ENCODE measurements at places on chromosomes 13 and 19.

DNA sequence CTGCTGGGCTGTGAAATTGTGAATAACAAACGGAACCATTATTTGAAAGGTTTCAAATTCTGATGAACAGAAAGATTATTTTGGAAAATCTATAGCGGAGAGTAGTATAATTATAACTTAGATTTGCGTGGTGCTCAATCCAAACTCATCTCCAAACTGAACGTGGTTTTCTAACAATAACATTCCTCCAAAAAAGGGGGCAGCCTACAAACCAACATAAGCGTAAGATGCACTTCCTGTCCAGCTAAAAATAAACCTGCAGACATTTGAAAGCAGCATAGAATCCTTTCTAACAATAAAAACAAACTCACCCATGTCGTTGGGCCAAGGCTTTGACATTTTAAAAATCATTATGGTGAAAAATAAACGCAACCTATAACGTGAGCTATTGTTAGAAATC, 178.4 kb downstream of the COL4A1 start:
- H3K27me3 ChIP-seq = no peaks in the 10 kb centered on the region
- peaks cover 31% of the 10 kb centered on the region for H3K4me1 ChIP-seq
- H3K36me3 ChIP-seq = no peaks in the 10 kb centered on the region
- H3K27ac ChIP-seq = no peak overlapping the region
- no peak overlapping the region for H3K4me3 ChIP-seq

GRCh38 chr19:43811837-43812236, 9.6 kb upstream of the LYPD5 start:
- H3K27me3 ChIP-seq = no peaks in the 10 kb centered on the region
- no peak for DNase-seq
- H3K27ac ChIP-seq = no peak overlapping the region
- no peaks in the 10 kb centered on the region for H3K36me3 ChIP-seq
- H3K4me3 ChIP-seq = no peak overlapping the region
- no peaks in the 10 kb centered on the region for H3K4me1 ChIP-seq

DNA sequence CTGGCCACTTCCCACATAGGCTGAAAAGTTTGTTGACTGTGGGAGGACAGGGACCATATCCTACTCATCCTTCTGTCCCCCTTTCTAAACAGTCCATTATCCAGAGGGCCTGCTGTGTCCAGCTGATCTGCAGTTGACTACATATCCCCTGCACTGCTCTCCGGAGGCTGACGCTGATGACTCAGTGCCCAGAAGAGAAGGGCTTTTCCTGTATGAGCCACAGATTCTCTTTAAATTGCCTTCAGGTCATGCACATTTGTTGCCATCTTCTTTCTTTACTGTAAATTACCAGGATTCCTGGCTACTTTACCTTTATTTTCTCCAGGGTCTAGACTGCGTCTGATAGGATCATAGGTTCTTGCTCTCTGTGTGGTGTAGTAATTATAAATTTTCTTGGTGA, 125.2 kb downstream of the LACC1 start:
- no peaks in the 10 kb centered on the region for H3K36me3 ChIP-seq
- H3K4me3 ChIP-seq = no peak overlapping the region
- DNase-seq = no peak
- H3K27me3 ChIP-seq = no peaks in the 10 kb centered on the region

GRCh38 chr13:111020546-111020945, 94.6 kb upstream of the ARHGEF7 start:
- no peaks in the 10 kb centered on the region for H3K27me3 ChIP-seq
- H3K27ac ChIP-seq = no peak overlapping the region
- H3K4me3 ChIP-seq = no peak overlapping the region
- no peaks in the 10 kb centered on the region for H3K36me3 ChIP-seq

DNA sequence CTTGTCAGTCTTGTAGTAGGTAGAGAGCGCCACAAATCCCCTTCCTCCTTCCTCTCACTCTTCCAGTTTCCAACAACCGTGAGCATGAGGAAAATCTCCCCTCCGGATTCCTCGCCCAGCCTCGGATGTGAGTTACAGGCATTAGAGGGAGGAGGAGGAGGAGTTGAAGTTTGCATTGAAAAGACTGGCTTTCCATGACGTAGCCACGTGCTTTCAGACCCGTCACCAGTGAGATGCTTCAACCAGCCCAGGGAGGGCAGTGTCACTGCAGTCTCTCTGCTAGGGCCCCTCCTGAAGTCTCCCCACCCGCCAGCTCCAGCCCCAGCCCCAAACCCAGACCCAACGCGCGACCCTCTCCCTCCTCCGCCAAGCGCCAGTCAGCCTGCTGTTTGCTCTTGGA, 442 bp upstream of the FGF14 start:
- H3K4me3 ChIP-seq = peak overlapping the region; percentile 56
- no peaks in the 10 kb centered on the region for H3K36me3 ChIP-seq
- DNase-seq = no peak
- H3K27me3 ChIP-seq = peaks cover 35% of the 10 kb centered on the region
- H3K4me1 ChIP-seq = peaks cover 15% of the 10 kb centered on the region

GRCh38 chr13:27437126-27437525, 12.7 kb downstream of the GTF3A start:
- peaks cover 86% of the 10 kb centered on the region for H3K36me3 ChIP-seq
- no peak overlapping the region for H3K4me3 ChIP-seq
- no peak for DNase-seq

DNA sequence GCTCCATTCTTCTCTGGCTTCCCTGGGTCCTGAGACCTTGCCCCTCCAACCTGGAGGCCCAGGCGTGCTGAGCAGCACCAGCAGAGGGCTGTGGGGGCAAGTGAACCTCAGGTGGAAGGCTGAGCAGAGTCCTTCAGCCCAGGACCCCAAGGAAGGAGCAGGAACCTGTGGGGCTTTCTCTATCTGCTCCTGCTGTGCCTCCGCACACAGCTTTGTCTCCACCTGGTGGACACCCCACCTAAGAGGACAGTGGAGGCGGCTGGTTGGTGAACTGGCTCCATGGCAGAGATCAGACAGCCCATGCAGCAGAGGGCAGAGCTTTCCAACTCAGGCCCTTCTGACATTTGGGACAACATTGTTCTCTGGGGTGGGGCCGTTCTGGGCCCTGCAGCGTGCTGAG, 19.7 kb downstream of the ZFR2 start:
- no peak for DNase-seq
- H3K4me1 ChIP-seq = no peaks in the 10 kb centered on the region
- H3K36me3 ChIP-seq = no peaks in the 10 kb centered on the region
- no peaks in the 10 kb centered on the region for H3K27me3 ChIP-seq
- no peak overlapping the region for H3K27ac ChIP-seq

GRCh38 chr19:40689339-40690049, 957 bp downstream of the NUMBL start:
- peak overlapping the region; percentile 64 for H3K4me3 ChIP-seq
- no peak for DNase-seq
- peaks cover 26% of the 10 kb centered on the region for H3K4me1 ChIP-seq
- no peaks in the 10 kb centered on the region for H3K27me3 ChIP-seq
- H3K36me3 ChIP-seq = peaks cover 37% of the 10 kb centered on the region
- peak overlapping the region; percentile 69 for H3K27ac ChIP-seq

GRCh38 chr13:109154546-109154945, 525.1 kb downstream of the MYO16 start:
- no peaks in the 10 kb centered on the region for H3K36me3 ChIP-seq
- H3K27me3 ChIP-seq = no peaks in the 10 kb centered on the region
- no peak for DNase-seq
- H3K4me1 ChIP-seq = peaks cover 14% of the 10 kb centered on the region
- no peak overlapping the region for H3K4me3 ChIP-seq

DNA sequence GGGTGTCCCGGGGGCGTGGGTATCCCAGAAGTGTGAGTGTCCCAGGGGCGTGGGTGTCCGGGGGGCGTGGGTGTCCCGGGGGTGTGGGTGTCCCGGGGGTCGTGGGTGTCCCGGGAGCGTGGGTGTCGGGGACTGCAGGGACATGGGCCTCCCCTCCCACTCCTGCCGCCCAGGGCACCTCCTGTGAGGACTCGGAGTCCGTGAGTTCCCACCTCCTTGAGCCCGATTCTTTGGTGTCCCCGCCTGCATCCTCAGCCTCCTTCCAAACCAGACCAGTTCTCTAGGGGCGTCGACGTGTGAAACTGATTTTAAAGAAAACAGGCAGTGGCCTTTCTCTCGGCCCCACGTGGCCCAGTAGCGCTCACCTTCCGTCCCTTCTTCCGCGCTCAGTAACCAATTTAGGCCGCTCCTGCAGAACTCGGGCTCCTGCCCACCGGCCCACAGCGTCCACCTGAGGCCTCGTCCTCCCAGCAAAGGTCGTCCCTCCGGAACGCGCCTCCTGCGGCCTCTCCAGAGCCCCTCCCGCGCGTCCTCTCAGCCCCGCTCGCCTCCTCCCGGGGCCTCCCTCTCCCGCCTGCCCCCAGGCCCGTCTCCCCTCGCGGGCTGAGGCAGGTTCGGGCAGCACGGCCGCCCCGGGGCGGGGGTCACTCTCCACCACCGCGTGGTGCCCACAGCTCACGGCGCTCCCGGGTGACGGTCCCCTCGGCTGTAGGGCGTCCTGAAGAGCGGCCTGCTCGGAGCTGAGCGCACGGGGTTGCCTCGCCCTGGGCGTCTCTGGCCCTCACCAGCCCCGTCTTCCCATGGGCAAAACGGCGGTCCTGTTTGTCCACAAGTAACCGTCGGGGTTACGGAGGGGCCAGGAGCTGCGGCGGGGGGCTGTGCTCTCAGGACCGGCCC, 3.8 kb downstream of the F7 start:
- H3K4me3 ChIP-seq = peak overlapping the region; percentile 56
- peak; percentile 41 for DNase-seq
- no peak overlapping the region for H3K27ac ChIP-seq
- H3K36me3 ChIP-seq = no peaks in the 10 kb centered on the region
- H3K27me3 ChIP-seq = peaks cover 29% of the 10 kb centered on the region

DNA sequence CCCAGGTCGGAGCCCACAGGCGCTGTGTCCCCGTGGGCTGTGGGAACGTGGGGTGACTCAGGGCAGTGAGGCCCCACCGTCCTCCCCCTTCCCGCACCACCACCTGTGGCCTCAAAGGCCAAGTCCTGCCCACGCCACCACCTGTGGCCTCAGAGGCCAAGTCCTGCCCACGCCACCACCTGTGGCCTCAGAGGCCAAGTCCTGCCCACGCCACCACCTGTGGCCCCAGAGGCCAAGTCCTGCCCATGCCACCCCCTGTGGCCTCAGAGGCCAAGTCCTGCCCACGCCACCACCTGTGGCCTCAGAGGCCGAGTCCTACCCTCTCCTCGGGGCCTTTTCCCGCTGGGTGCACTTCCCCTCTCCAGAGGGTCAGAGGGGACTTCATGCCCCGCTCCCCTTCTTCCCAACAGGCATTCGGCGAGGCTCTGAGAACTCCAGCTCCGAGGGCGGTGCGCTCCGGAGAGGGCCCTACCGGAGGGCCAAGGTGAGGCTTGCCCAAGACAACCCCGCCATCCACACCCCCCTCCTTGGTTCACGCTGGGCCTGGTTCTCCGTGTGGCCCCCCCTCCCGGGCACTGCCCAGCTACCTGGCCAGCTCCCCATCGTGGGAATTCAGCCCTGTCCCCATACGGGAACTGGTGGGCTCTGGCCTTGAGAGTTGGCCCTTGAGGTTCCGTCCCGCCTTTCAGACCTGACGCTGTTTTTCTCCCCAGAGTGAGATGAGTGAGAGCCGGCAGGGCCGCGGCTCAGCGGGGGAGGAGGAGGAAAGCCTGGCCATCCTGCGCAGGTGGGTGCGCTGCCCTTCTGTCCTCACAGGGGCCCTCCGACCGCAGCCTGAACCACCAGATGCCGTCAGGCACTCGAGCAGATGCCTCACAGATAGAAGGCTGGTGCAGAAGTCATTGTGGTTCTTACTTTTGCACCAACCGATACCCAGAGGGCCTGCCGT, 27.4 kb upstream of the F7 start:
- H3K4me1 ChIP-seq = no peaks in the 10 kb centered on the region
- no peaks in the 10 kb centered on the region for H3K27me3 ChIP-seq
- H3K27ac ChIP-seq = no peak overlapping the region
- no peak overlapping the region for H3K4me3 ChIP-seq
- peak; percentile 35 for DNase-seq

- H3K36me3 ChIP-seq = no peaks in the 10 kb centered on the region
- H3K4me3 ChIP-seq = no peak overlapping the region
- no peaks in the 10 kb centered on the region for H3K27me3 ChIP-seq
- DNase-seq = no peak
- no peak overlapping the region for H3K27ac ChIP-seq
These were observed 26.4 kb upstream of the SCEL start for GRCh38 chr13:77508959-77509620.

GRCh38 chr19:6828306-6828697, 55.8 kb downstream of the VAV1 start:
- peaks cover 32% of the 10 kb centered on the region for H3K36me3 ChIP-seq
- no peak overlapping the region for H3K4me3 ChIP-seq
- H3K27me3 ChIP-seq = peaks cover 11% of the 10 kb centered on the region
- DNase-seq = no peak
- no peak overlapping the region for H3K27ac ChIP-seq

GRCh38 chr13:112247471-112248405, 128.4 kb upstream of the SPACA7 start:
- no peak overlapping the region for H3K27ac ChIP-seq
- H3K4me3 ChIP-seq = no peak overlapping the region
- DNase-seq = no peak
- H3K36me3 ChIP-seq = no peaks in the 10 kb centered on the region
- no peaks in the 10 kb centered on the region for H3K4me1 ChIP-seq

DNA sequence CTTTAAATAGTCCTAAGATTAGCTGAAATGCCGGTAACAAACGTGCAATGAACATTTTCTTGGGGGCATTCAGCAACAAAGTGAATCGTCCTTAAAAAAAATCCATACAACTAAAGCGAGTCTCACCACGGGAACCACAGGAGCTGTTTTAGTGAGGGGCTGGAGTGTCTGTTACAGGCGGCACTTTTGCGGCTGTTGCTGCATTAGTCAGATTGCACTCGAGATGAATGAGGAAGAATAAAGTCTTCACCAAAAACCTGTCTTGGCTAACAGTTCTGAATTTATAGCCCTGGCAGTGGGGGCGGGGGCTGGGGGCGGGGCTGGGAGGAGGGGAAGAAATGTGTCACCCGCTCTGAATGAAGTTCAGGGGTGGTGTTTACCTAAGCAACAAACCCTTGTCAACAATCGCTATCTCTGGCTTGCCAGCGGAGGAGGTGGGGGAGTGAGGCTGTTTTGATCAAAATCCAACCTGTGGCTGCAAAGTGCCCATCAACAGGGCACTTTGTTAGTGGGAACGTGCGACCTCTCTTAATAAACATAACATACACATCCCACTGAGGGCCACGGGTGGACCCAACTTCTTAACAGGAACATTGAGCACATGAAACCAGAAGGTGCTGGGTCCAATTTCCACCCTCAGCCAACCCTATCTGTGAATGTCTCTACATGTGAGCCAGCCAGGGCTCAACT, 44.5 kb downstream of the RFX2 start:
- peak overlapping the region; percentile 96 for H3K27ac ChIP-seq
- peaks cover 80% of the 10 kb centered on the region for H3K4me1 ChIP-seq
- no peaks in the 10 kb centered on the region for H3K36me3 ChIP-seq
- peak overlapping the region; percentile 10 for H3K4me3 ChIP-seq

GRCh38 chr19:10565567-10566407, at the start of gene KRI1:
Gene KRI1 (minus strand): TSS chr19:10566010. CDS start chr19:10565999, 11 bp downstream.
- H3K27ac ChIP-seq = peak within 1 kb of the TSS; percentile 87
- peak within 1 kb of the TSS; percentile 89 for H3K4me3 ChIP-seq
- no peaks in the 10 kb centered on the region for H3K27me3 ChIP-seq
- DNase-seq = peak; percentile 99
- H3K4me1 ChIP-seq = peaks cover 33% of the 10 kb centered on the region
- peaks cover 17% of the 10 kb centered on the region for H3K36me3 ChIP-seq
